ENCODE measurements at places on chromosomes 7 and 10.

GRCh38 chr10:101617102-101617823 lies 29.1 kb downstream of the DPCD start:
- DNase-seq, result no peak

- DNase-seq, result no peak
Measured at GRCh38 chr7:136293841-136294391, 316.8 kb upstream of the MTPN start.

- no peak for DNase-seq
Measured at GRCh38 chr7:74290981-74291441, 1.8 kb downstream of the CLIP2 start.

DNA sequence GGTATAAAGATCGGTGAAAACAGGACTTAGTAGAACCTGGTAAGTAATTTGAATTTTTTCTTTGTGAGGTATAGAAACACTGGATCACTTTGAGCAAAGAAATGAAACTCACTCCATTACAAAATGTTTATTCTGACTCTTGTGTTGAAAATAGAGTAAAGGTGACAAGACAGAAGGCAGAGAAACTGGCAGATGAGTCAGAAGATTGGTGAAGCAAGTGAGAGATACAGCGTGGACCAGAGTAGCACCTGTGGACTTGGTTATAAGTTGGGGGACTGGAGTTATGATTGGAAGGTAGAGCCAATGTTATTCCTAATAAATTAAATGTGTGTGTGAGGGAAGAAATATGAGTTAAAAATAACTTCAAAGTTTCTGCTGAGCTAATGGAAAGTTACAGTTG lies 620.9 kb downstream of the ZWINT start:
- no peak for DNase-seq

DNA sequence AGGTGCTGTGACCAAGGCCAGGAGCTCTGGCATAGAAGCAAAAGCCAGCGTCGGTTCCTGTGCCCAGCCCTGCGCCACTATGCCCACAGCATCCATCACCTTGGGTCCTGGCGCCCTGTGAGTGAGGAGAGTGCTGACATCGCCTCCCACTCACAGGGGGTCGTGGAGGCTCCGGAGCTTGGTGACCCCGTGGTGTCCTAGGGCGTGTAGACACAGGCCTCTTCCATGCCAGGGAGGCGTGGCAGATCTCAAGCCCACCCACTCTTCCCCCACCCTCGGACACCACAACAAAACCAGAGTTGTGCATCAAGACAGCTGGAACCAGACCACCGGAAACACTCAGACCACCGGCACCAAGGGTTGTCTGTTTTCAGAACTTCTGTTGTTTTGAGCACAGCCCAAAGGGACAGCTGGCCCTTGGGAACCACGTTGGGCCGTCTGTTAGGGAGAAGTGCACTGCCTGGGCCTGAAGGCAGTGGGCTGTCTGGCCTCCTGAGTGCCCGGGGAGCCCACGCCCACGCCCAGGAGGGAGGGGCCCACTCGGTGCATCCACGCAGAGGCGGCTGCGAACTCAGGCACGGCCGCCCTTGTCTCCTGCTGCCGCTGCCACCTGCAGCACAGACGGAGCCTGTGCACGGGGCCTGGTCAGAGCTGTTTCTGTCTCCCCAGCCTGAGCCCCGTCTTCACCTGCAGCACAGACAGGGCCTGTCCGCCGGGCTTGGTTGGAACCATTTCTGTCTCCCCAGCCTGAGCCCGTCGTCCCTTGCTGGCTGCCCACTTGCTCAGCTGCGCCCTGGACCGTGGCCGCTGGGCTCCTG lies 106.3 kb downstream of the INPP5A start:
- peak; percentile 57 for DNase-seq

DNA sequence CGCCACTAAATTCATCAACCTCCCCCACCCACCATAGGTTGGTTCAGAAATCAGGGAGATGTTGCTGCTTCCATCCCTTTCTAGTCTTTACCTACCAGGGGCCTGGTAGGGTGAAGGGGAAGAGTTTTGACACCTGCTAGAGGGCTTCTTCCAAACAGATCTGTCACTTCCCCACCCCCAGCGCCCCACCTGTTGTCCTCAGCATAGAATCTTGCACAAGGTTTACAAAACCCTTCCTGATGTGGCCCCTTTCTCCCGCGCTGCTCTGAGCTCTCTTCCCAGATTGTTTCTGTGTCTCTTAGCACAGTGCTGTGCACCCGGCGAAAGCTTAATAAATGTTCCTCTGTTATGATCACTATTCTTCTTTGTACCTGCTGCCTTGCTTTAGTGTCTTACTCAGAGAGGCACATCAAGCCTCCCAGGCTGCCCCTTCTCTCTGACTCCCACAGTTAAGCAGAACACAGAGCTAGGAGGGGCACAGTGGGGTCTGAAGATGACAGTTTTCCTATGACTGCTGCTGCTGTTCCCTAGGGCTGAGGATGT lies 11.2 kb upstream of the C10orf95 start:
- DNase-seq, result no peak

DNA sequence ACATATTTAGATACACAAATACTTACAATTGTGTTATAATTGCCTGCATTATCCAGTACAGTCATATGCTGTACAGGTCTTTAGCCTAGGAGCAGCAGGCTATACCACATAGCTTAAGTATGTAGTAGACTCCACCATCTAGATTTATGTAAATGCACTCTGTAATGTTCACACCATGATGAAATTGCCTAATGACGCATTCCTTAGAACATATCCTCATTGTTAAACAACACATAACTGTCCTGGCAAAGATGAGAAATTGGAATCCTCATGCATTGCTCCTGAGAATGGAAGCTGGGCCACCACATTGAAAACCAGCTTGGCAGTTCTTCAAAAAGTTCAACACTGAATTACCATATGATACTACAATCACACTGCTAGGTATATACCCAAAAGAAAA lies 1002.8 kb upstream of the CELF2 start:
- no peak for DNase-seq

DNA sequence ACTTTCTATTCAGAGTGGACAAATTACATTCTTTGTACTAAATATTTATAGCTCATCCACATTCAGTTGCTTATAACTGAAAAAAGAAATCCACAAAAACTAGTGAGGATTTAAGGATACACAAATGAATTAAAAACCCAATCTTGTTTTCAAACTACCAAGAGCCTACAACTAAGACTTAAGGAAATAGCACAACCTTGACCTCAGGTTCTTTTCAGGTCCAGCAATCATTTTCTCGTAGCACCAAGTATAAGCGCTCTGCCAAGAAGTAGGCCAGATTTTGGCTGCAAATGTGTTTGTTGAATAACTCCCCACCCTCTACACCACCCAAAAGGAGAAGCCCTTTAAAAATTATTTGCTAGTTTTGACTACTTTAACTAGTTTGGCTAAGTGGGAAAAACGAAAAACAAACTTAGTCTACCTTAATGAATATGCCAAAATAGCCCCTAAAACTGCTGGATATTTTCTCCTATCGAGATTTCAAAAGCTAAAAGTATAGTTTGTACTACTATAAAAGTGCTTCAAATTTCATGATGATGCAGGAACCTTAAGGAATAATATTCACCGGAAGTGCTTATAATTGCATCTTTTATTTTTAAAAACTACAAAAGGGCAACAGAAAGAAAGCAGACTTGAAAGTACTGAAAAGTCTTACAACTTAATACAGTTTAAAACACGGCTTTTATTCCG lies 2.7 kb upstream of the KMT2E start:
- no peak for DNase-seq

GRCh38 chr10:120423431-120424197 lies 33.4 kb upstream of the PLPP4 start:
- peak; percentile 69 for DNase-seq

GRCh38 chr7:44441079-44441478 lies 49.4 kb downstream of the NUDCD3 start:
- no peak for DNase-seq

GRCh38 chr7:31785101-31785500 lies 98.1 kb downstream of the PPP1R17 start:
- no peak for DNase-seq

DNA sequence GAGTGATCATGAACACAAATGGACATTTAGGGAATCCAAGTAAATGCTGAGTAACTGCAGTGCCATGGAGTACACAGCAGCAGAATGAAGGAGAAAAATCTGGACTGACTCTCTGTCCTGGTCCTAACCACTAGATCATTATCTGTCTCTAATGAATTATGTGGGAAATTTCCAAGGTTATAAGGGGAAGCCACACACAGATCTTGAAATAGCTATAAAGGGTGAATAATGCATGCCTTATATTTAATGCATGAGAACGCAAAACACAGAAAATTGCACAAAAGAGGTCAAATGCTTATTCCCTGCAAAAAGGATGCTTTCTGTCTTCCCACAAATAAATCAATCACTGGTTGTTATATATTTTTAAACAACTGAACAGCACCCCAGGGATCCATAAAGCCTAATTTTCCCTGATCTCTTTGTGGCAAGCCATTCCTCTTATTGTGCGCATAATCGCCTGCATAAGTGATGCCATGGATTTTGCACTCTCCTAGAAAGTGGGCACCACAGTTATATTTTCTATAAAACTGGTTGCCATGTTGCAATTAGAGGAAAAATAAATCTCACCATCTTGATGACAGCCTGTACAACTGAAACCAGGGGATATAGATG lies 201.8 kb downstream of the XPNPEP1 start:
- DNase-seq, result no peak

DNA sequence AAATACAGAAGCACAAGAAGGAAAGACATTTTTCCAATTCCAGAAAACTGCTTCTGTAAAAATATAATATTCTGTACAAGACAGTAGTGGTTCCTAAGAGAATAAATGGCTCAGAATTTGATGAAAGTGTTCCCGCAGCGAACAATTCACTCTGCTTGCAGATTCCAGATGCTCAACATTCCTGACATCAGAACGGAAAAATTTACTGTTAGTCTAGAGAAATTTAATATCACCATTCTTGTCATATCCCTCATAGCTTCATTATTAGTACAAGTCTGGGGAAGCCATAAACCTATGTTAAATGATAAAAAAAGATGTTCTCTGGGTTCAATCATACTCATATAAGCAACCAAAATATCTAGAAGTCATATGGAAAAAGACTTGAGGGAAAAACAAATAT lies 83.6 kb downstream of the MPP7 start:
- DNase-seq, result no peak

Measured in islet precursor cell (in vitro differentiated cells).